ENCODE measurements at places on chromosomes 2 and 18. TPM values are rescaled to one million over a fixed set of nuclear protein-coding genes. Genes with fewer than 3 reads are reported as not detected.

ASNSD1 gene
- 40.7 TPM for total RNA-seq

SULT1C4 gene
- 0.27 TPM for total RNA-seq

RAB6C gene
- not detected for total RNA-seq

KIF5C gene
- 0.32 TPM for total RNA-seq

TEX51 gene
- not detected for total RNA-seq

OTX1 gene
- total RNA-seq = 2.4 TPM

Measured in A549 treated with ZK216348 at 1 μM for 4 hours (cell line).